ENCODE measurements at places on chromosomes 7 and 10. TPM values are rescaled to one million over a fixed set of nuclear protein-coding genes. Genes with fewer than 3 reads are reported as not detected.

GRCh38 chr10:104938031-104938430, 296.9 kb downstream of the SORCS3 start:
- DNase-seq: no peak

The SLC16A12 gene
- 2.0 TPM for total RNA-seq

The HOXA3 gene
- not detected for total RNA-seq

- DNase-seq: no peak
Measured at GRCh38 chr7:28588602-28589001, 176.3 kb downstream of the CREB5 start.

The DRGX gene
- not detected for total RNA-seq
